ENCODE measurements at places on chromosomes 13 and 19.

DNA sequence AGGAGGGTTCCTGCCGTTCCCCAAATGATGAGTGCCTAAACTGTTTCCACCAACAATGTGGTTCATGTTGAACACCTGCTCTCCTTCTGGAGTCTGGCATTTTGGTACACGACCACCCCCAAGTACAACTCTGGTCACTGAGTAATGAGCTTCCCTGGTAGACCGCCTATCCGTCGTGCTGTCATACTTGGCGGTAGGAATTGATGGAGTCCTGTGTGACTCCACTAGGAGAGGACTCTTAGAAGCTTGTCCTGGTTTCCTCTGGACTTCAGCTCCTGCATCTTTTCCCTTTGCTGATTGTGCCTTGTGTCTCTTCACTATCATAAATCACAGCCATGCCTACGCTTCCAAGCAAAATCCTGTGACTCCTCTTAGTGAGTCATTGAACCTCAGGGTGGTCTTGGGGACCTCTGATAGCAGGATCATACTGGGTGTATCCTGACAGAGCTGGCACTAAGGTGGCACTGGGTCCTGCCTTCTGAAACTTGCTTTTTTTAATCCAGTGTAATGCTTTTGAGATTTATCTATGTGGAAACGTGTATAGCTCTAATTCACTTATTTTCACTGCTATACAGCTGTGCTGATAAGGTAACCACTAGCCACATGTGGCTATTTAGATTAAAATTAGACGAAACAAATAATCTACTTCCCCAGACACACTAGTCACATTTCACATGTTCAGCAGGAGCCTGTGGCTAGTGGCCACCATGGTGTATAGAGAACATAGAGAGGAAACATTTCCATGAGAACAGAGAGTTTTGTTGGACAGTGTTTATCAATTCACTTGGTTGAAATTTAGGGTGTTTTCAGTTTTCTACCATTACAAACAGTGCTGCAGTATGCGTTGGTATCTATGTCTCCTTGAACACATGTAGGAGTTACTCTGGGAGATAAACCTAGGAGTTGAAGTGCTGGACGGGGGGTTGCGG is 6.1 kb upstream of the ASF1B start:
- no peak for DNase-seq

DNA sequence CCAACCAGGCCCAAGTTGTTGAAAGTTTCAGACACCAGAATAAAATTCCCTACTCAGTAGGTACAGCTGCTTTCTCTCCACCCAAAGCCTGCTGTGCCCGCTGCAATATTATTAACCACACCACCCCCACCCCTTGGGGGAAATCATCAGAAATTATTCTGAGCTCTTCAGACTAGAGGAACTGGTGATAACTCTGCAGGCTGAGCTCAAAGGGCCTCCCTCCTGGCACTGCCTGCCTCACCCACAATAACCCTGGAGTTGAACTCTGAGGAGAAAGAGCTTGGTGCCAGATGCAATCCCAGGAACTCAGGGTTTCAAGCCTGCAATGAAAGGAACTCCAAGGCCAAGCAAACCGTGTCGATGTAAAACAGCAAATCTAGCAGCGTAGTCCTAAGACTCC is 381.7 kb upstream of the ZNF507 start:
- DNase-seq: no peak

DNA sequence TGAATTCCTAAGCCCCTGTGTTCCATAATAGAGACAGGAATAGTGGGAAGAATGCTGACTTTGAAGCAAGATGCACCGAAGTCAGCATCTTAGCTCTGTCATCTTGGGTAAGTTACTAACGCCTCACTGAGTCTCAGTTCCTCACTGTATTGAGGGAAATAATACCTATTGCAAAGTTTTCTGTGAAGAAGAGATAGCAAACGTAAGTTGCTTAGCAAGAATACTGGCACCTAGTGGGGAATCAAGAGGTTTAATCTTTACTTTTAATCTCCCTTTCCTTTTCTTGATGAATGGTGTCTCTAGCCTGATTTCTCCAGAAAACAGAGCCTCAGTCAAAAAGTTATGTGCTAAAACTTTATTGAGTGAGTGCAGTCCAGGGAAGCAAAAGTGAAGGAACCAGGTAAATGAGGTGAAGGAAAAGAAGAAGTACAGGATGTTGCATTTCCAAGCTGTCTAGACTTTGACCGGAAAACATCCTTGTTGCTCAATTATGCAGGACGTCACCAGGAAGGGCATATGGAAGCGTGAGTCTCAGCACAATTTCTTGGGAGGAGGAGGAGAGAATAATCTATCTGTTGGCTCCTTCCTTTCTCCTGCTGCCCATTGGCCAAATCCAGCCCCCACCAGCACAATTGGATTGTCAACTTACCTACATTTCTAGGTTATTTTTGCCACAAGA is 210.0 kb downstream of the B3GLCT start:
- peak; percentile 5 for DNase-seq

- DNase-seq: no peak
These were observed 8.5 kb upstream of the CEACAM5 start for GRCh38 chr19:41699968-41700323.

GRCh38 chr13:75879656-75880055 is 243.5 kb downstream of the LMO7 start:
- DNase-seq: no peak

DNA sequence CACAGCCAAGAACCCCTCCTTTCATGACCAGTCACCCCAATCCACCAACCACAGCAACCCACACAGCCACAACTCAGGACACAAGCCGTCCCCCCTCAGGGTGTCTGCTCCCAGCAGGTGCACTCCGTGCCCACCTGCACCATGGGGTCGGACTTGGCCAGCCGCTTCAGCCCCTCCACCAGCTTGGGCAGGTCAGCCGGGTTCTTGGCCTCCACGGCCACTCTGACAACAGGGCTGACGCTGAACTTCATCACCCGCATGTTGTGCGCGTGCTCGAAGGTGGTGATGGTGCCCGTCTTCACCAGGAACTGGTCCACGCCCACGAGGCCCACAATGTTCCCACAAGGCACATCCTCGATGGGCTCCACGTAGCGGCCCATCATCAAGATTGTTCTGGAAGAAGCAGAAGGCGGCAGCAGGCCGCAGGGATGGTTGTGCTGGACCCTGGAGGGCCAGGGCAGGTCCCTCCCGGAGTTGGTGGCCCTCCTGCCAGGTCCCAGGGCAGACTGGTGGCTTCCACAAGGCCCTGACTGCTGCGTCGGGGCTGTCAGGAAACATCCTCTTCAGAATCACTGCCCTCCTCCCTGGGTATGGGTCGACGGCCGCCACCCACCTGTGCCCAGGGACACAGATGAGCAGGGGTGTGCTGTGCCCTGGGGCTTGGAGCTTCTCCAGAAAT is 5.5 kb downstream of the EEF2 start:
- no peak for DNase-seq

DNA sequence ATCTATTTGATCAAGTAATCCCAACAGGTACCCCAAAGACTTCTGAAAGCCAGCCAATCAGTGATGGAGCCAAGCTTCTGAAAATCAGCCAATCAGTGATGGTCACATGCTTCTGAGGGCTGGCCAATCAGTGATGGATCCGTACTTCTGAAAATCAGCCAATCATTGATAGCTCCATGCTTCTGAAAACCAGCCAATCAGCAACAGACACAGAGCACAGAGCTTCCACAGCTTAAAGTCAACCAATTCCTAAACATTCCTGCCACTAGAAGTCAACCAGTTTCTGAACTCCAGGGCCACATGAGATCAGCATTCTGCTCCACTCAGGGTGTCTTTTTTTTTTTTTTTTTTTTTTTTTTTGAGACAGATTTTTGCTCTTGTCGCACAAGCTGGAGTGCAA is 8.2 kb upstream of the HSD17B14 start:
- peak; percentile 54 for DNase-seq

- DNase-seq: peak; percentile 6
These were observed 28.2 kb downstream of the HPN start for GRCh38 chr19:35069696-35070095.

DNA sequence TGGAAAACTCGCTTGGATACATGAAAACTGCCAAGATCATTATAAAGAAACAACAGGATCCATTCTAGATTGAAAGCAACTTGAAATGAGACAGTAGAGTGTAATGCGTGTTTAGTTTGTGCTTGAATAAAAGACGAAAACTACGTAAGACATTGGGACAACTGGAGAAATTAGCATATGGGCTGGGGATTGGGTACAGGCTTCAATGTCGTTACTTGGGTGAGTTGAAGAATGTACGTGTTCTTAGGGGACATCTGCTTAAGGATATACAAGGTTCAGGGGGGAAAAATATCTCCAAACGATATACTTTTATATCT is 471 bp upstream of the ERVK3-1 start:
- no peak for DNase-seq
